ENCODE measurements at places on chromosomes 13 and 19. TPM values are rescaled to one million over a fixed set of nuclear protein-coding genes. Genes with fewer than 3 reads are reported as not detected.

The CGB7 gene
- total RNA-seq, result 0.22 TPM

The PSPN gene
- total RNA-seq, result 0.87 TPM

The SEMA6B gene
- 0.11 TPM for total RNA-seq

The CYP2A7 gene
- not detected for total RNA-seq

The LILRB4 gene
- total RNA-seq, result not detected

The LACC1 gene
- 15.1 TPM for total RNA-seq

The CGB2 gene
- total RNA-seq, result not detected

The SLITRK1 gene
- total RNA-seq, result not detected

The FREM2 gene
- under 0.01 TPM for total RNA-seq

The TRPC4 gene
- 4.8 TPM for total RNA-seq

The C3 gene
- total RNA-seq, result 0.22 TPM

All from uterine smooth muscle cell (primary cell).